ENCODE measurements at places on chromosomes 7 and 10.

GRCh38 chr7:105829681-105830322, 46.6 kb downstream of the ATXN7L1 start:
- no peak for DNase-seq

- no peak for DNase-seq
Measured at GRCh38 chr10:44865289-44865671, 45.9 kb upstream of the TMEM72 start.

DNA sequence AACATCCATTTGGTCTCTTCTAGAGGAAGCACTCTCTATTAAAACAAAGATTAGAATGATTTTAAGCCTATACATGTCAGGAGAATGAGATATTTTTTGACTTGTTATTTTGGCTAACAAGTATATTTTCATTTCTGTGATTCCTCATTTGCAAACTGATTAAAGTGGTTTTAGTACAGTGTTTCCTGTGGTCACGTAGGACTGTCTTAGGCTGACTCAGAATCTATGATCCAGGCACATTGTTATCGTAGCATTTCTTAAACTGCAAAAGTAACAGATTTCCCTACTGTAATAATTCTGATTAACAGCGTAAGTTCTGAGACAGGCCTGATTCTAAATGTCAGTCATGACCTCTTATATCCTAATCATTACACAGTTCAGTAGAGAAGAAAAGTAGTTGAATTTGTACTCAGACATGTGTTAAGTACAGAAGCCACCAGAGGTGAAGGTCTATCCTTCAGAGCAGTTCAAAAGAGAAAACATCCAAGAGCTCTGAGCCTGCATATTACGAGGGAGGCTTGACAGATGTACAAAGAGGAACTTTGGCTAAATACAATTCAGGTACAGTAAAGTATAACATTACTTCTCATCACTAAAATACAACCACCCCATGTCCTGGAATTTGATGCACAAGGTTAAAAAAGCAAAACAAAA, 124.1 kb upstream of the TEX47 start:
- DNase-seq: no peak

DNA sequence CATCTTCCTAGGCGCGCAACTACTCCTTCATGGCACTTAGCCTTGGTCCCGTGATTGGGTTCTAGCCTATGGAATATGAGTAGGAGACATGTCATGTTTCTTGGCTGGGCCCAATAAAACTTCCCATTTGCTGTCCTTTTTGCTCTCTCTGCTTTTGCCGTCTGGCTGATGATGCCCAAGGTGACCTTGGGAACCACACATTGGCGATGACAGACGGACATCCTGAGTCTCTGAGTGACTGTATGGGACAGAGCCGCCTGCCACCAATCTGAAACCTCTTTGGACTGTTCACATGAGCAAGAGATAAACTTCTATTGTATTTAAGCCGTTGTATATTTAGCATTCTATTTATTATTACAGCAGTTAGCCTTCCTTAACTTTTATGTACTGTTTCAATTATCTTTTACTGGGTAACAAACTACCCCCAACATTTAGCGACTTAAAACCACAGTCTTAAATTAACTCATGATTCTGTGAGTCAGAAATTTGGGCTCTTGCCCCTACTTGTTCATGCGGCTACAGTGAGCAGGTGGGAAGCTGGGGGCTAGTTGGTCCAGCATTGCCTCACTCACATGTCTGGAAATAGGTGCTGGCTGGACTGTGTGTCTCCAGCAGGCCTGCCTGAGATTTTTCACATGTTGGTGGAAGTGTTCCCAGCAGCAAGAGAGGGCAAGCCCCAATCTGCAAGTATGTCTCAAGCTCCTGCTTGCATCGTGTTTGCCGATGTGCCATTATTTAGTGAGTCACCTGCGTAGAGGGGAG, 71.7 kb downstream of the NOD1 start:
- no peak for DNase-seq

DNA sequence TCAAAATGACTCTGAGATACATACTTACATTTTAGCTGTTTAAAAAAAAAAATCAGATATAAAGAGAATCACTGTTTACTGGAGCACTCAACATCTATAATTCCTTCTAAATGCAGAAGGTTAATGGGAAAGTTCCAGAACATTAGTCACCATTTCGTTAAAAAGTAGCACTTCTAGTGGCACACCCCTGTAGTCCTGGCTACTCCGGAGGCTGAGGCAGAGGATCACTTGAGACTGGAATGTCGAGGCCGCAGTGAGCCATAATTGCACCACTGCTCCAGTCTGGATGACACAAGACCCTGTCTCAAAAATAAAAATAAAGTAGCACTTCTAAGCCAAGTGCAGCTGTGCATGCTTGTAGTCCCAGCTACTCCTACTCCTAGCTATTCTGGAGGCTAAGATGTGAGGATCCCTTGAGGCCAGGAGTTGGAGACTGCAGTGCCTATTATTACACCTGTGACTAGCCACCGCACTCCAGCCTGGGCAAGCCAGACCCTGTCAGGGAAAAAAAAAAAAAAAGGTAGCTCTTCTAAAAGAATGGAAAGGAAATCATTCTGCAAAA, 2.2 kb downstream of the FGFBP3 start:
- no peak for DNase-seq

GRCh38 chr7:115812794-115813193, 217.8 kb downstream of the TFEC start:
- no peak for DNase-seq

DNA sequence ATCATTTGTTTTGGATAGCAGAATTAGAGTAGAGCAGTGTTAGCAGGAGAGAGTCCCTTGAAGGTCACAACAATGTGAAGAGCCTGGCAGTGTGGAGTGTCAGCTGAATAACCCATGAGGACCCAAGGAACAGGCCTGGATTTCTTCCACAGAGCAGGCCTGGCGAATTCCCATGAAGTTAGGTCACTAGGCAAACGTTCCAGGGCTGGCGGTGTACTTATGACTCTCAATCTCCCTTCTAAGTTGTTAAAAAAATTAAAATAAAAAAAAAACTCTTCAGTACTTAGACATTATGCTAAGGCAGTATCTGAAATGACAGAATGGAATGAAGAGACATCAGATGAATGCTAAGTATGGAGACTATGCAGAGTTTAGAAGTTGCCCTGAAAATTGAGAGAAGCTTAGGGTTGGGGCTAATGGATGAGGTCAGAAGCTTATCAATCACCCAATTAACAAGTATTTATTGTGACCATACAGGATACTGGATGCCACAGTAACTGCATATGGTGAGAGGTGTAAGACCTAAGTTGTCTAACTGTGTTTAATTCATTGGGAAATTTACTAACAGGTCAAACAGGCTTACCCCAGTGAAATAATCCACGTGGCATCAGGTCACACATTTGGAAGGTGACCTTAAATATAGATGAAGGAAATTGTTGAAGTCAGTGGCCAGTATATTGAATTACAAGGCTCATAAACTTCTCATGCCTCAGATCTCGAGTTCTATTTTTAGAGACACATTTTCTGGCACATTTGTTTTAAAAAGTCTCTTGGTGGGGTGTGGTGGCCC, 126.2 kb upstream of the NRP1 start:
- no peak for DNase-seq

GRCh38 chr7:104926601-104927041, 87.4 kb upstream of the KMT2E start:
- DNase-seq: no peak

GRCh38 chr7:50853311-50853710, 70.6 kb upstream of the GRB10 start:
- DNase-seq: no peak

DNA sequence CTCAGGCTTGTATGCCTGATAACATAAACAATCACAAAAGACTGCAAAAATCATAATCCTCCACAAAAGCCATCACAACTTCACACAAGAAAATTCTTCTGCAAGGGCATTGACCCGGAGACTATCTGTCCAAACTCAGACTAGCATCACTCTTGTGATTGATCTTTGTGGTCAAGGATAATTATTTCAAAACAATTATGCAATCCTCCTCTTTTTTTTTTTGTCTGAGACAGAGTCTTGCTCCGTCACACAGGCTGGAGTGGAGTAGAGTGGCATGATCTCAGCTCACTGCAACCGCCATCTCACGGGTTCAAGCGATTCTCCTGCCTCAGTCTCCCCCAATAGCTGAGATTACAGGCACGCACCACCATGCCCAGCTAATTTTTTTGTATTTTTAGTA, 22.2 kb downstream of the CDNF start:
- no peak for DNase-seq

- DNase-seq: no peak
Measured at GRCh38 chr7:159039716-159040115, 105.0 kb downstream of the VIPR2 start.

DNA sequence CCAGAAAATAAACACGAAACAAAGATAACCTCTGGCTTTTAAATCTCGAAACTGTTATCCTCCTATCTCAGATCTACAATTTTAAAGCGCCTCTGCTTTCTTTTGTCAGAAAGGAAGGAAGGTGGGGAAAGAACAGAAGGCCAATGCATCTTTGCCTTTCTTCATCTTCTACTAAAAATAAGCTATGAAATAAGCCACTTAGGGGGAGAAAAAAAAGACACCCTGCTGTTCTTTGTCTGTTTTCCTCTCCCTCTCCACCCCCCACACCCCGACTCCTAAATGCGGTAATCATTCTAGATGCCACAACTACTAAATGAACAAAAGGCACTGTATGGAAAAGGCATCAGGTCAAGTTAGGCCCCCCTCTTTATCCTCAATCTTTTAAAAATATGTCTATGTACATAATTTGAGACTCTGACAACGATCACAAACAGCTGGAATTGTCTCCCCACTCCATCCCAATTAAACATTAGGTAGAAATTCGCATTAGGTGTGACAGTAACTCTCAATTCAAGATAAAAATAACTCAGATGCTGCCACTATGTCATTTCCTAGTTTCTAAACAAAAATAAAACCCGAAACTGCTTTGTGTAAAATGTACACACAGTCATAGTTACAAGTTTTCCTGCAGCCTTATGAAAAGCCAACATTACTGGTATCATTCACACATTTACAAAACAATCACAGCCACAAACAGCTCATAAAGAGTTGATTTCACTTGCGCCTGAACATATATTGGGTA, 2.4 kb downstream of the UBE2H start:
- DNase-seq: peak; percentile 13

DNA sequence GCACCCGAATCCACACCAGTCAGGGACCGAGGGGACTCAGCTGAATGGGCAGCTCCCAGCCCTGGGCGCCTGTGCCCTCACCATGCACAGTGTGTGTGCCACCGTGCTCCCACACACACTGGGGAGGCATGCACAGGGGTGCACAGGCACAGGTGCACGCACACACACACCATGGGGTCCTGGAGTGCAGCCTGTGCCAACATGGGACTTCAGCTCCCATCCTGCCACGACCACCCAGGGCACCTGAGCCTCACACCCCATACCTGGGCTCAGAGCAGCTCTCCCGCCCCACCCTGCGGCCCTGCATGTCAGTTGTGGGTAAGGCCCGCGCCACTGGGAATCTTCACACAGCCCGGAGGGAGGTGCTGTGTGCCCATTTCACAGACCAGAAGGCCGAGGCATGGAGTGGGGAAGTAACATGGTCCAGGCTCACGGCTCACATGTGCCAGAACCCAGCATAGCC, 8.0 kb downstream of the ELFN1 start:
- DNase-seq: no peak

GRCh38 chr10:972763-973162, 15.5 kb upstream of the GTPBP4 start:
- no peak for DNase-seq

DNA sequence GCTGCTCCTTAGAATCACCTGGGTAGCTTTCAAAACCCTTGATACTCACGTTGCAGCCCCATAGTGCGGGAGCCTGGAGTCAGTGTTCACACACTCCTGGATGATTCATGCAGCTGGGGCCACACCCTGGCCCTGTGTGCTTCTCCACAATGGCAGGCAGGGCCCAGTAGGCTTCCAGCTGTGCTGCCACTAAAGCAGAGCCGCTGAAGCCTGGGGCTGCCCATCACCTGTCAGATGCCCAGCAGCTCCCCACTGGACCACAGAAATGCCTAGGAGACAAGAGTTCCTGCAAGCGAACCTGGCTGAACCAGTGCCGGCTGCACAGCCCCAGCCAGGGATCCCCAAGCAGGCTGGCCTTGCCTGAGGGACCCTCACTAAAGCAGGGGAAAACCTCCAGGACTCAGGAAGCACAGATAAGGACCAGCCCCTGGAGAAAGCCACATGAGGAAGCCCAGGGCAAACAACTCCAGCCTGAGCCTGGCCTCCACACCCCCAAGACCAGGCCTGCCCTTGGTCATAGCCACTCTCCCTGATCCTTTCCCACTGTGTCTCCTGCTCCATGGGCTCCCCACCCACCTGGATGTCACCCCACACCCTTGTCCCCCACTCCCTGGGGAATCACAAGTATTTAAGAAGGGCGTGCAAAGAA, 111.9 kb downstream of the GRID1 start:
- no peak for DNase-seq

DNA sequence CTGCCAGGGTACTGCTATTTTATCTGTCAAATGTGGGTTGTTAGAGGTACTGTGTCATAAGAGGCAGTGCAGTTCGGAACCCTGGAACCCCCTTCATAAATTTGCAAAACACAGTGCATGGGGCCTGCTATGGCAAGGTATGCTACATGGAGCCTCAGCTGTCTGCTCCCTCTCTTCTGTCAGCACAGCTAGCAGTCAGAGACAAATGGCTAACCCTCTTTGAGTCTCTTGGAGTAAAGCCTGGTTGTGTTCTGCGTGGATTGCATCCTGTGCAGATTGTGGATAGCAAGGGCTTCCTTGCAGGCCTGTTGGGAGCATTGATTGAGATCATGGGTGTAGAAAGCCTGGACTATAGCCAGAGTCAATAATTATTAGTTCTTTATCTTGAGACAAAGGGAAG, 397.8 kb downstream of the AUTS2 start:
- DNase-seq: no peak

GRCh38 chr10:117535298-117536071, 7.1 kb upstream of the EMX2 start:
- no peak for DNase-seq
